T-helper 17 cell (primary cell): ENCODE measurements at places on chromosomes 16 and 17.

DNA sequence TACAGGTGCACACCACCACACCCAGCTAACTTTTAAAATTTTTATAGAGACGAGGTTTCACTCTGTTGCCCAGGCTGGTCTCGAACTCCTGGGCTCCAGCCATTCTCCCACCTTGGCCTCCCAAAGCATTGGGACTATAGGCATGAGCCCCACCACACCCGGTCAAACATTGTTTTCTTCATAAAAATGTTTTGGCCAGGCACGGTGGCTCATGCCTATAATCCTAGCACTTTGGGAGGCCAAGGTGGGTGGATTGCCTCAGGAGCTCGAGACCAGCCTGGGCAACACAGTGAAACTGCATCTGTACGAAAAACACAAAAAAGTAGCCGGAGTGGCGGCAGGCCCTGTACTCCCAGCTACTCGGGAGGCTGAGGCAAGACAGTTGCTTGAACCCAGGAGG lies 12.1 kb downstream of the TMC6 start:
- no peak for DNase-seq

DNA sequence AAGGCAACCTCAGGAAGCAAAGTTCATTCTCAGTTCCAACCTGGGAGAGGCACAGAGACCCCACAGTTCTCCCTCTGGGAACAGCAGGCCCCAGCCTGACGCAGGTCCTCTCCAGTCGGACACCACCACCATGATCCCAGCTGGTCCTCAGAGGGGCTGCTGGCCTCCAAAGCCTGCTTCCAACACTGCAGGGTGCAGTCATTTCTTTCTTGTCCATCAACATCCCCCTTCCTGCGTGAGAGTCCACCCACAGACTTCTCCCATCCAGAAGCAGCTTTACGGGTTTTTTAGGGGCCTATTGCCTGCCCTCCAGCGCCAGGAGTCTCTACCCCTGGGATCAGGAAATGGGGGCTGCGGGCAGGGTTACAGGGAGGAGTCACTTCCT lies 29.3 kb upstream of the TNRC6C start:
- DNase-seq = no peak

DNA sequence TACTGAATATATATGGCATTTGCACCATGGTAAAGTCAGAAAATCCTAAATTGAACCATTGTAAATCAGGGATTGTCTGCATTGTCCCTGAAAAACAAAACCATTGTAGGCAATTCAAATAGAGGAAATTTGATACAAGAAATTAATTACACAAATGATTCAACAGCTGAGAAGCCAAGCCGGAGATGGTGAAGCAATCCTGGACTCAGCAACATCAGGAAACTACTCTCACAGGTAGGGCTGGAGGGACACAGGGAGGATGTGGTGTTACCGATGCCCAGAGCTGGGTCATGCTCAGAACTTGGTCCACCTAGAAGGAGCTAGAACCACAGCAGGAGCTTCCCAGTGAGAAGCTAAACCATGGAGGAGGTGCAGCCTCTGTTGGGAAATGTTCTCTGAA lies 18.5 kb upstream of the SCNN1B start:
- no peak for DNase-seq

GRCh38 chr17:80790021-80790765 lies 201.4 kb upstream of the CHMP6 start:
- DNase-seq = no peak

DNA sequence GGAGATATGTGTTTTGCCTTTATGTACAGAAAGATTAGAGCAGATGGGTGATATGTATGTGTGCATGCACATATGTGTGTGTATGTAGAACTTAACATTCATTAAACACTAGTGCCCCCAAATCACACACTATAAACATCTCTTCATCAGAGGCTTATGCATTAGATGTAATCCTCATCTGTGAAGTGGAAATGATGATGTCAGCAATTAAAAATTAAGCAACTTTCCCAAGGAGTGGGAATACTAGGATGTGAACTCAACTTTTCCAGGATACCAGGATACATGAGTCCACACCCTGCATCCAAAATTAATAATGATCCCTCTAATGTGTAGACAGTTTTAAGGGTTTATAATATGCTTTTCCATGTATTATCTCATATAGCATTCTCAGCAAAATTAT lies 127.7 kb upstream of the ADAMTS18 start:
- DNase-seq = no peak

- DNase-seq = peak; percentile 34
Observed at GRCh38 chr16:22318690-22319358, 21.6 kb downstream of the POLR3E start.

GRCh38 chr17:73465130-73465952 lies 153.5 kb upstream of the CDC42EP4 start:
- no peak for DNase-seq

DNA sequence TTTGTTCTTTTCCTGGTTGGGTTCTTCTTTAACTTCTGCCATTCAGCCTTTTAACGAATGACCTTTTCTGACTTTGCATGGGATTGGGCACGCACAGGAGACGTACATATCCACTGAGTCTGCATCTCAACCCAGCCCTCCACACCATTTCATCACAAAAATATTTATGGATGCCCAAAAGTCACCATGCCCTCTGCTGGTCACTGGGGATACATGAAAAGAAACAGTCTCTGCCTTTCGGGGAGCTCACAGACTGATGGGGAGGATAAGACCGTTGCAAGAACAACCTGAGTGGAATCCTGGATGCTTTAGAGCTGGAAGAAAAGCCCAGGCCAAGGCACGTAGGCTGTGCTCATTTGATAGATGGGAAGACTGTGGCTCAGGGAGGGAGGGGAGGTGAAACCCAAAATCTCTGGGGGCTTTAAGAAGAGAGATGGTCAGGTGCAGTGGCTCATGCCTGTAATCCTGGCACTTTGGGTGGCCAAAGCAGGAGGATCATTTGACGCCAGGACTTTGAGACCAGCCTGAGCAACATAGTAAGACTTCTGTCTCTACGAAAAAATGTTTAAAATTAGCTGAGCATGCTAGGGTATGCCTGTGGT lies 7.9 kb upstream of the MT2A start:
- DNase-seq = no peak

GRCh38 chr17:33976831-33977230 lies 278.3 kb upstream of the CCL2 start:
- DNase-seq = no peak

DNA sequence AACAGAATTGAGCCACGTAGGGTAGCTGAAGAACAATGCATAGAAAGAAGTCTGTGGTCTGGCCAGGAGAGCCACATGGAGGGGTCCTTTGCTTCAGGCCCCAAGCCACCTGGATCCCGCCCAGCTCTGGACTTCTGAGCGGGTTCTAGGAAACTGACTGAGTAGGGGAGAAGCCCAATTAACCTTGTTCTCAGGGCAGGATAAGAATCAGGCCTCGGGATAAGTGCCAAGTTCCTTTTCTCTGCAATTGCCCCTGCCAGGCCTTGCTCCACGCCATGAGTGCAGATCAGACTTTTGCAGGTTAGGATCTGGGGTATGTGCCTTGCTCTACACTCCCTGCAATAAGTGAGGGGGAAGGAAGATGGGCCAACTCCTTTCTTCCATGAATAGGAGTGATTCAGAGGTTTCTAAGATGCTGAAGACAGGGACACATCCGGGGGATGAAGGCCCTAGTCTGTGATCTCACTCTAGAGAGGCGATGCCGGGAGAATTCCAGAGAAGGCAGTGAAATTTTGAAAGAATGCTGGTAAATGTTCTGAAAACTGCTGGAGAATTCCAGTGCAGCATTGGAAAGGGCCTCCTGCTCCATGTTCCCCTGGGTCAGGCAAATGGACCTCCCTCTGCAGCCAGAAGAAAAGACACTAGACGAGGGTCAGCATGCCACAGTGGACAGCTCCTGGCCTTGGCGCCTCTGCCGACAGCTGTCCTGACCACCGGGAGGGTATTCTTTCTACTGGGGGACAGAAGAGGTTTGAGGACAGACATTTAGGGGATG lies 5.8 kb downstream of the NEUROD2 start:
- DNase-seq = no peak

- DNase-seq = no peak
Observed at GRCh38 chr17:81939881-81940385, 2.8 kb upstream of the PYCR1 start.

GRCh38 chr17:82400830-82401229 lies 17.3 kb upstream of the HEXD start:
- peak; percentile 21 for DNase-seq

DNA sequence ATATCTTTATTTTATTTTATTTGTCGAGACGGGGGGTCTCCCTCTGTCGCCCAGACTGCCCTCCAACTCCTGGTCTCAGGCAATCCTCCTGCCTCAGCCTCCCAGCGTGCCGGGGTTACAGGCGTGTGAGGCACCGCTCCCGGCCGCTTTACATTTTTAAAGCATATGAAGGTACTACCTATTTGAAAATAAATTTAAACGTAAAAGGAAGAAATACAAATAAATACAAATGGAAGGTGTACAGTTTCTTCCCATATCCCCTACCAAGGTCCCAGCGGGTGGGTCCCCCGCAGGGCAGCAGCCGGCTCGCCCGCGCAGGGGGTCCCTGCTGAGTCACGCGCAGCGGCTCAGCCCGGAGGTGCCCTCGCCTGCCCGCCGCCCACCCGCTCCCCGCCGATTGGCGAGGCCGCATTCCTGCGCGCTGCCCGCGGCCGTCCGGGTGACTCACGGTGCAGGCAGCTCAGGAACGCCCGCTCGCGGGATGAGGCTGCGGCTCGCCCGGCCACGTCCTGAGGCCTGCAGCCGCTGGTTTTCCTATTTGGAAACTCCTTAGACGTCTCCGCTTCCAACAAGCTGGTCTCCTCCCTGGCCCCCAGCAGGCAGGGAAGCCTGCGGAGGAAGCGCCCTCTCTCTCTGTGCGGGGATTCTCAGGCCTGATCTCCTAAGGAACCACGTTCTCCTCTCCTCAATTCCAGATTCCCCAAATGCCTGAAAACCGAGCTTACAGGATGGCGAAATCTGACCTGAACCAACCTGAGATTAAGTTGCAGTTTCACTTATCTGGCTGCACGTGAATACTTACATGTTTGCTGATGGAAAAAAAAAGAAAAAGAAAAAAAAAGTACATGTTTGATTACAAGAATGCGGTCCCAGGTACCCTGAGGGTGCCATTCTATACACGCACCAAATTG lies 54.8 kb upstream of the MAP3K14 start:
- no peak for DNase-seq

GRCh38 chr17:31517524-31517923 lies 126.0 kb downstream of the RAB11FIP4 start:
- no peak for DNase-seq

- no peak for DNase-seq
Observed at GRCh38 chr16:35751191-35751941, 2292.0 kb downstream of the TP53TG3F start.

GRCh38 chr17:2065949-2066400 lies 11.1 kb downstream of the HIC1 start:
- DNase-seq = no peak
